Stimulated activated CD4-positive, alpha-beta T cell treated with anti-CD3 and anti-CD28 coated beads, Interleukin-2, amount 100 ng/mL, for 4 hours (primary cell): ENCODE measurements at places on chromosomes 6 and 20.

DNA sequence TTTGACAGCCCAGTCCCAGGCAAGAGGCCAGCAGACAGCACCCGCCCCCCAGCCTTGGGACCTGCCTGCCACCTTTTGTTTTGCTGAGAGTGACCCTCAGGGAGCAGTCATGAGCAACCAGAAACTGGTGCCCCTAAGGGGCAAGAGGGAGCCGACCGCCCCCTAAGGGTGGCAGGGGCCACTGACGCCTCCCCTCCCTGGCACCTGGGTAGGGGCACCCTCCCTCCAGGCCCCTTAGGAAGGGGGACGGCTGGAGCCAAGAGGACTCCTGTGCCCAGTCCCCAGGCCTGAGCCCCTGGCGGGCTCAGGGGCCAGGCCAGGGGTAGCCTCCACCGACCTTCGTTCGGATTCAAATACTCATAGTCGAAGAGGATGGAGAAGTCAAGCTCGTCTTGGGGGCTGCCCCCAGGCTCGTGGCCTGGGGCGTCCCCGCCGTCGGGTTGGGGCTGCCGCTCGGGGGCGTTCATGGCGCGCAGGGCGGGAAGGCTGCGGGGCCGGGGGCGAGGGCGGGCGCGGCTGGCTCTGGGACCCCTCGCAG, 417 bp downstream of the NFATC2 start:
- peak; percentile 47 for DNase-seq

DNA sequence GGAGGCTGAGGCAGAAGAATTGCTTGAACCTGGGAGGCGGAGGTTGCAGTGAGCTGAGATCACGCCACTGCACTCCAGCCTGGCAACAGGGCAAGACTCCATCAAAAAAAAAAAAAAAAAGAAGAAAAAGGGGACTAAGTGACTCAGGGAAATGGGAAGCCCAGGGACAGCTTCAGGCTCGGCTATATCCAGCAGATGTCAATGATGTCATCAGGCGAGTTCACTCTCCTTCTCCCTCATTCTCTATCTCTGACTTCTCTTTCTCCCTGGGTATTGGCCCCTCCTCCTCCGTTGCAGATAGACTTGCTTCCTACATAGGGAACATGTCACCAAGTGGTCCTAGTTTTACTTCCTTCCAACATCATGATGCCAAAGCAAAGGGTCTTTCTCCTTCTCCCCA, 316.8 kb downstream of the TFAP2C start:
- DNase-seq = no peak

GRCh38 chr20:22586645-22587310, 2.4 kb upstream of the FOXA2 start:
- DNase-seq = no peak

- no peak for DNase-seq
Observed at GRCh38 chr20:21302664-21303060, 469 bp upstream of the XRN2 start.

DNA sequence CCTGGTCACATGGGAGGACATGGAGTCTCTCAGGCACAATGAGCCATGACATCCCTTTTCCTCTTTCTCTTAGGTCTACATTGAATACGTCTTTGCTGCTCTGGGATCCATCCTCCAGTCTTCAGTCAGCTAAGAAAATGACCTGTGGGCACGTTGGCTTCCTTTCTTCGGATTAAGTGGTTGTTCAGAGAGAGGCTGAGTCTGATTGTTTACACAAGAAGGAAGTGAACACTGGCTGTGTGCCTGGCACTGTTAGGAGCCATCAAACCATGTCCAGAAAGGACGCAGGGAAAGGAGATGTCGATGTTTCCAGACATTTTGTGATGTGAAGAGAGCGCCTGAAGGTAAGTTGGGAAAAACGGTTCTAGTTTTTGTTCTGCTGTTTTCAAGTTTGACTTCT, 309.9 kb upstream of the CDYL start:
- no peak for DNase-seq

DNA sequence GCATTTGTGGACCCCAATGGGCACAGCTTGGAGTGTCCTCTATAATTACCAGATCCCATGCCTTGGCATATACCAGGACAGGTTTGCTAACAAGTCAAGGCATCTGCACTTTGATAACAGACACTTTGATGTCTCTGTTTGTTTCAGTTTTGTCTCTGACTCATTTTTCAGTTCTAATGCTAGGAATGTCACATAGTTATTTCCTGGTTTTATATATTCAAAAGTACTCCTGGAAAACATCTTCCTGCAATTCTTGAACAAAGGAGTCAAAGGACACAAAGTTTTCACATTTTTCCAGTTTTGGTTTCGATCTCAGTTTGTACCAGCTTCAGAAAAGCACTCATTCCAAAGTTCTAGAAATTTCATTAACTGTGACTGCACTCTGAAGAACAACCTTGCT, 188.1 kb downstream of the FOXC1 start:
- no peak for DNase-seq

DNA sequence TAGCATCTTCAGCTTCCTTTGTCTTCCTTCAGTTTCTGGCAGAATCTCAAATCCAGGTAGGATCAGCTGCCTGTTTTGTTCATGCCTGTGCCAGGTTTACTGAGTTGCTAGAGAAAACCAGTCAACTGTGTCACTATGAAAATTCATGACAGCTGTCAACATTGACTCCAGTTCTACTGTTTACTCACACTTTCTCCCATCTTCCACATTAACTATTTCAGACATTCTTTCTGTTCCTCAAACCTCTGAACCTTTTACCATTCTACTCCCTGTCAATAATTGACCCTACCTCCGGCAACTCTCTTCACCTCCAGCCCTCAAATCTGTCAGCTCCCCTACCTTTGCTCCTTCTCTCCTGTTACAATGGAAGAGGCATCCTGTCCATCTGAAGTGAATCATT, 8.5 kb downstream of the ENPP4 start:
- no peak for DNase-seq

DNA sequence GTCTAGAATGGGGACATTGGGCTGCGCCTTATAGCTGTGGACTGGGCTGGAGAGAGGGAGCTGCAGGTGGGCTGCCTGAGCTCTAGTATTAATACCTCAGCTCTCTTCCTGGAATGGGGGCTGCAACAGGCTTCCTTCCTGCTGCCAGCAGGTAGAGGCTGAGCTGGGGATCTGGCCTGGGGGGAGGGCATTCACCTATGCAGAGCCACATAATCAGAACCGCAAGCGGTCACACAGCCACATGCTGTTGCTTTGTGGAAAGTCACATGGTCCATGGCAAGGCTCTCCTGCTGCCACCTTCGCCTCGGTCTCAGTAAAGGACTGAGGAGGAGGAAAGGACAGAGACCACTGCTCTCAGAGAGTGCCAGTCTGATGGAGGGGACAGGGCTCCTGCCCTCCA, 35.7 kb downstream of the ITPR3 start:
- DNase-seq = no peak

- no peak for DNase-seq
Observed at GRCh38 chr6:33936886-33937285, 133.1 kb upstream of the MLN start.

DNA sequence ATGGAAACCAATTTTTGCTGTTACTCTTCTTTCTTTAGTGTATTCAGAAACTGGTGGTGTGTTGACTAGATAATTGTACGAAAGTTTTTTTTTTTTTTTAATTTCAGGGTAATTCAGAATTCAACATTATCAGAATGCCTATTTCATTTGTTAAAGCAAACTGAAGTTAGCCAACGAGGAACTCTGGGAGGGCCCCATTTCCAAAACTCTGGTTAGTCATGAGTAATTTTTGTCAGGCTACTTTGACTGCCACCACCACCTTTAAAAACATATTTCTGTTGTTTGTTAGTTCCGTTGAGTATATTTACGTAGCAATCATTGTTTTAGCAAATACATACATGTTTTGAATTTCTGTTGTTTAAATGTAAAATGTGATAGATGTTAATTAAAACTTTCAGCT, 763 bp downstream of the ZKSCAN8 start:
- no peak for DNase-seq

- DNase-seq = no peak
Observed at GRCh38 chr20:858011-858410, 24.5 kb downstream of the FAM110A start.

DNA sequence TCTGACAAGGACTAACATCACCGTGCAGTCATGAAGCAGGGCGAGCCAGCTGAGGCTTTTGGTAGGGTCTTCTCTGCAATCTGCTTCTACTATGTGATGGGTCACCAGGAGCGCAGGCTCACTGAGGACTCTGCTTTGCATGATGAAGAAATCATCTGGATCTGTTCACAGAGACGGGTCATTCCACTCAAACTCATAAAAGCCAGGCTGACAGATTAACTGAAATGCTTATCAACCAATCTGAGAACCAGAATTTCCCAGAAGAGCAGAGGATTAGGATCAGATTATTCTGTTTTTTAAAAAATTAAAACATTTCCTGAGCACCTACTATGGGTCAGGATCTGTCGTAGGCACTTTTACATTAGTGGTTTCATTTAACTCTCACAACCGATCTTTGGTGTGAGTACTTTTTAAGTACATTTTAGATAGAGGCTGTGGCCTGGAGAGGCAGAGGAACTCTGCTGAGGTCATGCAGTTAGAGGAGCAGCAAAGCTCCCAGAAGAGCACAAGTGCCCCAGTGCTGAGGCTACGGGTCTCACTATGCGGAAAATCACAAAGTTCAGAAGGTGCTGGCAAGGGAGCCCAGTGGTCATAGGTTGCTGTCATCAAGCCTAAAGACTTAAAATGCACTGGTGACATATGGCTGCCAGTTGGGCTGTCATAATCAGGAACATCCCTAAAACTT, 109.1 kb downstream of the BACH2 start:
- DNase-seq = no peak

DNA sequence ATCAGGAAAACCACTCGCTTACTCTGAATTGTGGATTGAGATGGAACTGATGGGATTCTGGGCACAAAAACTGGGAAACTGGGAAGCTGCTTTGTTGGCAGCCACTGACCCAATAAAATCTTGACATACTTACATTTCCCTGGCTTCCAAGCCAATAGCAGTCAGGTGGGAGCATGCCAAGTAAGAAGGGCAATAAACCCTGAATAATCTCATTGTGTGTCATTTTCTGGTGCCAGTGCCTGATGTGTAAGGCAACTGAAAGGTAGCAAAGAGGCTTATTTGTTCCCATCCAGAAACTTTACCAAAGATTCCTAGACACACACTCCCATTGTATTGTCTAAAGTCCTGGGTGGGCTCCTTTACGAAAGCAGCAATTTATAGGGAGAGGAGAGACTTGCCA, 93.2 kb downstream of the TBX18 start:
- no peak for DNase-seq
